ENCODE measurements at places on chromosomes 2 and 18. TPM values are rescaled to one million over a fixed set of nuclear protein-coding genes. Genes with fewer than 3 reads are reported as not detected.

The AQP12B gene
- not detected for total RNA-seq

The TEKT4 gene
- not detected for total RNA-seq

The ZEB2 gene
- 1.2 TPM for total RNA-seq

The GNLY gene
- not detected for total RNA-seq

The KYNU gene
- total RNA-seq = 0.98 TPM

The AKAIN1 gene
- total RNA-seq = not detected

The CRYBA2 gene
- total RNA-seq = not detected

The LRATD1 gene
- total RNA-seq = 6.5 TPM

The ANTXR1 gene
- 21.9 TPM for total RNA-seq

The GPR45 gene
- total RNA-seq = not detected

The CD207 gene
- total RNA-seq = not detected

The PARD6G gene
- total RNA-seq = 1.3 TPM

The SRSF7 gene
- total RNA-seq = 81.1 TPM

The DES gene
- under 0.01 TPM for total RNA-seq

The TTR gene
- 0.39 TPM for total RNA-seq

The ACKR3 gene
- 202 TPM for total RNA-seq

The VPS4B gene
- total RNA-seq = 53.8 TPM

The IFT172 gene
- total RNA-seq = 13.1 TPM

The SP9 gene
- total RNA-seq = not detected

The DSG1 gene
- total RNA-seq = 1.2 TPM

The POTEJ gene
- total RNA-seq = not detected

The ALPG gene
- under 0.01 TPM for total RNA-seq

The ACAA2 gene
- total RNA-seq = 51.0 TPM

The RAB1A gene
- total RNA-seq = 79.2 TPM

The SH3RF3 gene
- total RNA-seq = not detected

The MERTK gene
- 31.3 TPM for total RNA-seq

The MAP2 gene
- 1.5 TPM for total RNA-seq

The PHOSPHO2 gene
- total RNA-seq = 1.3 TPM

The REG1A gene
- not detected for total RNA-seq

The SEPTIN10 gene
- 90.2 TPM for total RNA-seq

The TCF23 gene
- total RNA-seq = not detected

The HOXD9 gene
- not detected for total RNA-seq
